ENCODE measurements at places on chromosomes 1 and 21.
A peak's percentile ranks its signal among the peaks of the same experiment; 100 is the strongest.

- no peak for DNase-seq
Observed at GRCh38 chr1:35642471-35642955, 1.2 kb upstream of the PSMB2 start.

GRCh38 chr1:115082949-115083348 is 6.4 kb downstream of the TSPAN2 start:
- DNase-seq: peak; percentile 57

- DNase-seq: no peak
Observed at GRCh38 chr1:168583571-168583970, 7.2 kb downstream of the XCL1 start.

GRCh38 chr1:28246427-28246832 is 10.5 kb downstream of the ATP5IF1 start:
- DNase-seq: no peak

GRCh38 chr1:178341261-178341956 is 155.4 kb downstream of the CLEC20A start:
- no peak for DNase-seq

GRCh38 chr1:184743062-184743756 is 11.4 kb downstream of the EDEM3 start:
- no peak for DNase-seq

GRCh38 chr21:15211491-15212133 is 146.8 kb upstream of the NRIP1 start:
- no peak for DNase-seq

GRCh38 chr1:31593770-31594632 is 17.7 kb downstream of the TINAGL1 start:
- DNase-seq: peak; percentile 44

DNA sequence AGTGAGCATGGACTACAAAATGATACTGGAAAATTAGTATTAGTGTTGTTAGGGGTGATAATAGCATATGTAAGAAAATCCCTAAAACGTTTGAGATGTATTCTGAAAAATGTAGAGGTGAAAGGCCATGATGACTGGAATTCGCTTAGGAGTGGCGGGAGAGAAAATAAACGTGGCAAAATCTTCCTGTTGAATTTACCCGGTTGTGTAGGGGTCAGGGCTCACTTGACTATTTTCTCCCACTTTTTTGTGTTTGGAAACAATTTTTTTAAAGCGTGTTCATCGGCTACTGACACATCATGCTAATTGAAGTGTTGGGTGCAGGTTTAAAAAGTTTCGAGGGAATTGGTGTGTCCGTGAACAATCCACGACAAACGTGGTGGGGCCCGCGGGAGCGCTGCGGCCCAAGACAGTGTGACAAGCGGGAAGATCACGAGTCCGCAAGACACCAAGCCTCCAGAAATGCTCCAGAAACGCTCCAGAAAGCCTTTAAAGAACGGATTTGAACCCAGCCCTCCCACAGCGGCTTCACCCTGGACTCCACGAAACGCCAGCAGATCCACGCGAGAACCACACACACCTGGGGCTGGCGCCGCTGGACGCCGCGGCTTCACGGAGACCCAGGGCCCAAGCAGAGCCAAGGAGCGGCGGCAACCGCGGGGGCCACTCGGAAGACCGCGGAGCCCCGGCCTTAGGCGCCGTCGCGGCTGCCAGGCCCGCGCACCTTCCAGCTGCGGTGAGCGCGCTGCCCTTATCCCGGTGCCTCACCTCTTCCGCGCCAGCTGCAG is 573 bp downstream of the PSMG1 start:
- no peak for DNase-seq

- no peak for DNase-seq
Observed at GRCh38 chr1:50822035-50822776, 137.9 kb downstream of the FAF1 start.

DNA sequence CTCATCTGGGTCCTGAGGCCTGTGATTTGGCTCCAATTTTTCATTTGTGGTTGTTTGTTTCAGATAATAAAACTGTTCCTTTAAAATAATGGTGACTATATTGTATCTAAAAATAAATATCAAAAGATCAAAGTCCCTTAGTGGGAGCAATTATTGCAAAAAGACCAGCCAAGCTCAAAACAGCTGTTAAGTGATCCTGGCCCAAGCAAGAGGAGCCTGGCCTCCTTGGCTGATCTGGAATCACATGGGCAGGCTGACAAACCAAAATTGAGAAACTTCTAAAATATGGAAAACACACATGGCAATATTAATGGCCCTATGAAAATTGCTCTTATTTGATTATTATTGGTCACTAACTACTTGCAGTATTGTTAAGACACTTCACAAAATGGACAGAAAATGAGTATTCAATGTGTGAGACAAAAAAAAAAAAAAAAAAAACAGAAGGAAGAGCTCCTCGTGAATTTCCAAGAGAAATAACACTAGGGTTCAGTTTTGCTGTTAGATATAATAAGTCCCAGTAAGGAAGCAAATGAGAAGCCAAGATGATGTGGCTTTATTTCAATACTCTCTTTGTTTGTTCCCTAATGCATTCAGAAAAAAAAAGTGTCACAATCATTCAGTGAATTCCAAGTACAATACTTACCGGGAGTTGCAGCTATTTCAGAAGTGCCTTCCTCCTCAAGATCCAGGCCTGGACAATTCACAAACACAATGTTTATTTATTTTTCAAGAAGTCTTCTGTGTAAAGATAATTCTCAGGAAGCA is 105.1 kb downstream of the SEC16B start:
- no peak for DNase-seq

GRCh38 chr21:14401217-14401616 is 18.3 kb upstream of the HSPA13 start:
- no peak for DNase-seq

- no peak for DNase-seq
Observed at GRCh38 chr1:223556414-223557129, 108.9 kb downstream of the CAPN8 start.

GRCh38 chr1:115433483-115433882 is 95.4 kb upstream of the NGF start:
- no peak for DNase-seq

- no peak for DNase-seq
Observed at GRCh38 chr1:45535988-45536766, 14.4 kb upstream of the AKR1A1 start.

- no peak for DNase-seq
Observed at GRCh38 chr1:113519556-113519955, 129.2 kb downstream of the MAGI3 start.

GRCh38 chr1:201468501-201468843 is 516 bp downstream of the PHLDA3 start:
- no peak for DNase-seq

- DNase-seq: no peak
Observed at GRCh38 chr1:25837262-25837875, 17.6 kb downstream of the MTFR1L start.

DNA sequence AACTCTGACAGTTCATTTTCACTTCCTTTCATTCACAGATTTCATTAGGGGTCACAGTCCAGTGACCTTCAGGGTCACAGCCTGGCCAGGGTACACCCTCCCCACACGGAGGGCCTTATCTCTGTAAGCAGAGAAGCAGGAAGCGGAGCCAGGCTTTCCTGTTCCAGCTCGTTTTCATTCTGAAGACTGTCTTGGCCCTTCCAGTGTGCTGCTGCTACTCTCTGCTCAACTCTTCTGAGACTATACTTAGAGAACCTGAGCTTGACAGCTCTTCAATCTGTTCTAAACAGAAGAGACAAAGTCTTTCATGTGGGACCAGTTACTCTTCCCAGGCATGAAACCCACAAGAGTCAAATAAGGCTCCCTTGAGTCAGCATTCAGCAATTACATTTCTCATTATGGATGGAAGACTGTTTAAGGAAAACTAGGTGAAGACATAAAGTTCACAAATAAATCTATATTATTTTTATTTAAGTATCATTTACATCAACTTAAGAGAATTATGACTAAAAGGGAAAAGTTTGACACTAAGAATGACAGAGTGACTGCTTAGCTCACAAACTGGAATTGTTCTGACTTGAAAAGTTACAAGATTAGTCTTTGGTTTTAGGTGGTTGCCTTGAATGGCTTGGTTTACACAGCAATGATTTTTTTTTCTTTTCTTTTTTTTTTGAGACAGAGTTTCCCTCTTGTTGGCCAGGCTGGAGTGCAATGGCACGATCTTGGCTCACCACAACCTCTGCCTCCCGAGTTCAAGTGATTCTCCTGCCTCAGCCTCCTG is 4.8 kb upstream of the TDRD10 start:
- DNase-seq: no peak

DNA sequence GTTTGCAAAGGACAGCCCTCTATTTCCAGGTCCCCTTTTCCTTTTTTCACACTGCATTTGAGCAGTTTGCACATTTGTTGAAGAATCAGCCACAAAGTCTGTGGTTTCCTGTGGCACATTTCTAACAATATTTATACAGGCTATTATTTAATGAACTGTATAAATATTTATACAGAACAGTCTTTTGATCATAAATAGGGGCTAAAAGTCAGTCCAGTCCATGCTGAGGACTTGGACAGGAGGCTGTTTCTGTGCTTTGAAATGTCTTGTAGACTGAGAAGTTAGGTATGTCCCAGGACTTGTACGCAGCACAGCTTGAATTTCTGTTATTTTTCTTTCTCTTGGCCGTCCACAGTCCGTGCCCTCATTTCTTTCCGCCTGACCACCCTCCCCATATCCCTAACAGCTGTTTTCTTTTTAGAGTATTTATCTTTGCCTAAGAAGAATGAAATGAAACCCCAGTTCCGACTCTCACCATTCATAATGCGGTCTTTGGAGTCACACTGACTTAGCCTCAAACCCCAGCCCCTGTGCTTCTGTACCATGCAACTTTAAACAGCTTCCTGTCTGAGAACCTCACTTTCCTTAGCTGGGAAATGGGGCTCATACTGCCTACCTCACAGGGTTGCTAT is 19.7 kb downstream of the FGGY start:
- no peak for DNase-seq

DNA sequence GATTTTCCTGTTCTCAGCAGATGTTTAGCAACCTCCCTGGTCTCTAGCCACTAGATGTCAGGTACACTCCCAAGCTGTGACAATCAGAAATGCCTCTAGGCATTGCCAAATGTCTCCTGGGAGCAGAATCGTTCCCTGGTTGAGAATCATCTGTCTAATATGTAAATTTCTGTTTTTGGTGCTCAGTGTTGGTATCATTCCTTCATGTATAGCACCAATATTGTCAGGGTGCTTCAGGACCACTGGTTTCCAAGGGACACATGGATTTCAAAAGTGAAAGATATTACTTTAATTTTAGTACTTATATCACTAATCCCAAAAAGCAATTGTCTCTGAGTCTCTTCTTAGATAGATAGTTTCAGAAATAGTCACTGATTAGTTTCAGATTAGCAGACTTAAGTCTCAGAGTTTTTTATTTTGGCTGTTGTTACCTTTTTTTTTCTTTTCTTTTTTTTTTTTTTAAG is 160.1 kb downstream of the PTPRC start:
- DNase-seq: no peak

DNA sequence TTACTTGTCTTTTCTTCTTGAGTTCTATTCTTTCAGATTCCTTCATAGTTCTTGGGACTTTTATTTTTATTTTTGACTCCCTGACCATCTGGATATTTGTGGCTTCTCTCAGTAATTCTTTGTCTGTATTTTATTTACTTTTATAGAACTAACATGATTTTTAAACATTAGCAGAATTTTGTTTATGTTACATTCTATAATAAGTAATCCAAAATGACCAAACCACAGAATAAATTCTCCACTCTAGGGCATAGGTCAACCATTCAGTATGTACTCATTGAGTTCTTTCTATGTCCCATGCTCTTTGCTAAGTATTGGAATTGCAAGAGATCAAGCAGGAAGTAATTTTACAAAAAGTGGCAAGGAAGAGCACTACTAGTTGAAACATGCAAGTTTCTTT is 969.0 kb downstream of the TTLL7 start:
- no peak for DNase-seq

GRCh38 chr1:175900171-175900570 is 156.8 kb upstream of the TNR start:
- no peak for DNase-seq

Measured in DMS 273 treated with DMSO at 0.1 percent for 48 hours (cell line).